ENCODE measurements at places on chromosomes 7 and 10.

DNA sequence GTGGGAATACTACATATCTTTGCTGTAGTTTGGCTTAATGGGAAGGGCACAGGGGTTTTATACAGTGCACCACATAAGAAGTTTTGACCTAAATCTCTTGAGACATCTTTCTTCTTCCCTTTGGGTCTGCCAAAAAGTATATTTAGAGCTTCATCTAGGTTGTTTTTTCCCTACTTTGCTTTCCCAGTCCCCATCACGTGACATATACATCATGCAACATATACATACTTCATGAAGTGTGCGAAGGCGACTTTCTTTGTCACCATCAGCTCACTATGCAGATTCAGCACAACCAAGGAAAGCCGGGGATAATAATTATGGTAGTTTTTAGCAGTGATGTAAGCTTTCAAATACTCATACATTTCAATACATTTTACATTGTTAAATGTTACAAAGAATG, 177.1 kb upstream of the PPP1R3A start:
- no peak for DNase-seq

DNA sequence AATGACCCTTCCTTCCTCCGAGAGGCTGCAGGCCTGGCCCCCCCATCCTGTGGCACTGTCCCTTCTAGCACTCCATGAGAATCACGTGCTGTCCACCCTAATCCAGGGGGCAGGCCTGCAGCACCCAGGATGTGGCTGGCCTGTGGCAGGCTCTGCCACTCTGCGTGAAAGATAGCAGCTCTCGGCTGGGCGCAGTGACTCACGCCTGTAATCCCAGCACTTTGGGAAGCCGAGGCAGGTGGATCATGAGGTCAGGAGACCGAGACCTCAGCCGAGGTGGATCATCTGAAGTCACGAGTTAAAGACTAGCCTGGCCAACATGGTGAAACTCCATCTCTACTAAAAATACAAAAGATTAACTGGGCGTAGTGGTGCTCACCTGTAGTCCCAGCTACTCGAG, 18.9 kb upstream of the LFNG start:
- no peak for DNase-seq

GRCh38 chr7:127588697-127589482, 679 bp downstream of the ARF5 start:
- peak; percentile 69 for DNase-seq

GRCh38 chr10:90889636-90890035, 17.9 kb downstream of the RPP30 start:
- DNase-seq = no peak

GRCh38 chr7:50921114-50921813, 138.6 kb upstream of the GRB10 start:
- peak; percentile 63 for DNase-seq

DNA sequence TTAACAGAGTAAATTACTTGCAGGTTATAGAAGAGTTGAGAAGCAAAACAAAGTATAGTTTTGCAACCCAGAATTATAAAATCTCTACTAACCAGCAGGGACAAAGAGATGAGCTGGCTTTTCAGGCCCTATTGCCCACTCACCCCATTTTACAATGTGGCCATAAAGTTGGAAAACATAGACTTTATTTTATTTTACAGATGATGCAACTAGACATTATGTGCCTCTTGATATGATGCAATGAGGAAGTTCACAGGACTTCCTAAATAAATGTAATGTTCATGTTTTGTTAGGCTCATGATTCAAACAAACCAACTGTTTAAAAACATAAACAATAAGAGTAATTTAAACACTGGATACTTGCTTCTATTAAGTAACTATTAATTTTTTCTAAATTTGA, 141.1 kb upstream of the WNT16 start:
- DNase-seq = no peak

DNA sequence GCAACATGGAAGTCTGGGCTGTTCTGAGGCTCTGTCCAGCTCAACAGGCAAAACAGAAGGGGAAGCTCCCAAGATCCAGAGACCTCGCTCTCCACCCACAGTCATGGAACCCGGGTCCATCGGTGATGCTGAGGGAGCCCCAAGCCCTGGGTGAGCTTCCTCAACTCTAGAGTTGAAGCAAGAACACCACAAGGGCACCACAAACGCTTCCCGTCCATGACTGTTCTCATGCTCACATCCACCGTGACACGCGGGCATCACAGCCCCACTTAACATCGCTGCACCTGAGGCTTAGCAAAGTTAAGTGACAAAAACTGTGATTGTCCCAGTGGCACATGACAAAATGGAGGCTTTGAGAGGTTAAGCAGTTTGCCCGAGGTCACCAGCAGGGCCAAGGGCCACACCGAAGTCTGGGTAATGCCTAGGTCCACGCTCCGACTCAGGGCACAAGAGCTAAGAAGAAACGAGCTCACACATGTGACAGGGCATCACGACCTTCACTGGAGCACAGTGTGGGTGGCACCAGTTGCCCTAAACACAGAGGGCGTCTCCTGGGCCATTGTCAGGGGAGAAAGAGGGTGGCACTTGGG, 110.6 kb downstream of the OAT start:
- DNase-seq = no peak
